ENCODE measurements at places on chromosomes 4 and X.

DNA sequence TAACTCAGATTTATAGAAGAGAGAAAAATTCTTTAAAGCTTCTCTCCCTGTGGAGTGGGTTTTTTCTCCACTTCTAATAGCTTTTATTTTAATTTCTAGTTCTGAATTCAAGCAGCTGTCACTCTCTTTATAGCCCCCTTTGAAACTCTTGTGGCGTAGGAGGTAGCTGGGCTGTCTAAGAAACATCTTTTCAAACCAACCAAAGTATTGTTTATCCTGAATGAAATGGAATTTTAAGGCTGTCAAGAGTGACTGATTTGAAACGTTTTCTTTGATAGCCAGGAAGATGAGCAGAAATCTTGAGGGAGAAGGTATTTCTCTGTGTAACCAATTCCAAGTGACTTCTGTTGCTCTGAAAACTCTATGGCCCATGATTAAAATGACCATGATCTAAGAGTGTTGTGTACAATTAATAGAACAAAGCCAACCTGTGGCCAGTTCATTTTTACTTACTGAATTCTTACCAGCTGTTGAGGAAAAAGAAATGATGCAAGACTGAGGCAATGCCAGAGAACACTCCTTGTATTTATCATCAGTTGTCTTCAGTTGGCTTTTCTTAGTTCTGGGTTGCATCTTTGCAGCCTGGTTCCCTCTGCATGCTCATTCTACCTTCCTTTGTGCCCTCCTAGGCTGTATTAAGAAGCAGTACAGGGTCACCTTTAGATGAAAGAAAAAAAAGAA, 298.4 kb downstream of the ARHGAP10 start:
- H3K27me3 ChIP-seq = no peaks in the 10 kb centered on the region
- peaks cover 26% of the 10 kb centered on the region for H3K4me1 ChIP-seq
- DNase-seq = no peak
- no peak overlapping the region for H3K4me3 ChIP-seq
- H3K27ac ChIP-seq = 0 out of 2 replicates have a peak overlapping the region, but pooled peaks have one; percentile 33
- no peaks in the 10 kb centered on the region for H3K36me3 ChIP-seq

- no peak overlapping the region for H3K27ac ChIP-seq
- H3K4me3 ChIP-seq = no peak overlapping the region
- peaks cover 20% of the 10 kb centered on the region for H3K4me1 ChIP-seq
- no peaks in the 10 kb centered on the region for H3K27me3 ChIP-seq
Measured at GRCh38 chrX:14032406-14032805, 2.7 kb upstream of the GEMIN8 start.

- H3K36me3 ChIP-seq = no peaks in the 10 kb centered on the region
- no peak for DNase-seq
- H3K27me3 ChIP-seq = peaks cover 24% of the 10 kb centered on the region
- H3K4me3 ChIP-seq = no peak overlapping the region
- H3K27ac ChIP-seq = no peak overlapping the region
Measured at GRCh38 chr4:111800551-111800950, 344.7 kb upstream of the FAM241A start.

- no peaks in the 10 kb centered on the region for H3K27me3 ChIP-seq
- DNase-seq = no peak
- no peak overlapping the region for H3K4me3 ChIP-seq
- H3K27ac ChIP-seq = peak overlapping the region; percentile 73
- H3K4me1 ChIP-seq = peaks cover 33% of the 10 kb centered on the region
Measured at GRCh38 chr4:153275380-153276276, 68.9 kb upstream of the MND1 start.

- no peaks in the 10 kb centered on the region for H3K36me3 ChIP-seq
- peak overlapping the region; percentile 15 for H3K27ac ChIP-seq
- no peak for DNase-seq
Measured at GRCh38 chr4:101103381-101104142, 243.8 kb downstream of the PPP3CA start.

DNA sequence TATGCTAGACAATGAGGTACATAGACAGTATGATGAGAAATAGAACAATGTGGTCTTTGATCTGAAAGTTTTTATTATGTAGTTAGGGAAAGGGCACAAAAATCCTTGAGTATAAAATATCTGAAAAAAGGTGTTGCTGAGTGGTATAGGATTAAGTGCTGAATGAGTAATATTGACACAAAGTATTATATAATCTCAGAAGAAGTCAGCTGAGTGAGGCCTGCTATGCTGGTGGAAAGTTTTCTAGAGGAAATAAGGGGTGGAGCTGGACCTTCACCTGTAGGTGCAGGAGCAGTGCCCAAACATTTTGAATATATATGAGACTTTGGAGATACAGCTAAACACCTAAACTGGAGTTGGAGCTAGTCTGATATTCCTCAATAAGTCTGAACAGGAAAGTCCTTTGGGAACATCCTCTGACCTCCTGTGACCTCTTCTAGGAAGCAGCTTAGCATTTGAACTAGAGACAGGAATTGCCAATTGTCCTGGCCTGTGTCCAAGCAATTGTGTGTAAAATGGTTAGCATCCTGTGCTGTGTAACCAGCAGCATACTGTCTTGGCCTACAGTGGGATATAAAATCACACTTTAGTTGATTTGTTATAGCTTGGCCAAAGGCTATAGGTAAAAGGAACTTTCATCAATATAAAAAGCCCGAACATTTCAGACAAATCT, 285.3 kb downstream of the ANKRD50 start:
- DNase-seq = no peak
- no peak overlapping the region for H3K4me3 ChIP-seq
- no peaks in the 10 kb centered on the region for H3K36me3 ChIP-seq

- H3K4me3 ChIP-seq = no peak overlapping the region
- no peaks in the 10 kb centered on the region for H3K27me3 ChIP-seq
- H3K4me1 ChIP-seq = 0 out of 2 replicates have a peak, but pooled peaks cover 2% of the 10 kb centered on the region
- no peak overlapping the region for H3K27ac ChIP-seq
- H3K36me3 ChIP-seq = no peaks in the 10 kb centered on the region
- peak; percentile 34 for DNase-seq
Measured at GRCh38 chrX:154317391-154317995, 21.9 kb downstream of the TKTL1 start.

- H3K36me3 ChIP-seq = no peaks in the 10 kb centered on the region
- peaks cover 46% of the 10 kb centered on the region for H3K4me1 ChIP-seq
- no peak for DNase-seq
- H3K27me3 ChIP-seq = peaks cover 26% of the 10 kb centered on the region
Measured at GRCh38 chr4:74930162-74930561, 2.8 kb upstream of the PARM1 start.

- no peak for DNase-seq
- peaks cover 2% of the 10 kb centered on the region for H3K36me3 ChIP-seq
- peaks cover 24% of the 10 kb centered on the region for H3K4me1 ChIP-seq
Measured at GRCh38 chrX:56764975-56765791, 36.1 kb downstream of the NBDY start.

DNA sequence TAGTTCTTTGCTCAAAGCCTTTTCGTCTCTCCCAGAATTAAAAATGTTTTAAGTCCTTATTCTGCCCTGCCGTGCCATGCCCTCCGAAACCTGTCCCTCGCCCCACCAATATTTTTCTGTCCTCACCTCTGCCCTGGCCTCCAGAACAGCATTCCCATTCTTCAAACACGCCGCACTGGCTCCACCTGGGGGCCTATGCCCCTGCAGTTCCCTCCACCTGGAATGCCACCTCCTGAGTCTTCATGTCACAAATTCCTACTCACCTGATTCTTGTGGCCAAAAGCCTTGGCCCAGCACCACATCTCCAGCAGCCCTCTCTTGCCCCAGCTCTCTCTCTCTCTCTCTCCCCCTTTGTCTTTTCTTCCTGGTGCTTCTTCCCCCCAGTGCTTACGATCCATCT, 91.6 kb downstream of the APBB2 start:
- H3K4me1 ChIP-seq = peaks cover 54% of the 10 kb centered on the region
- no peaks in the 10 kb centered on the region for H3K27me3 ChIP-seq
- H3K4me3 ChIP-seq = no peak overlapping the region
- peak; percentile 60 for DNase-seq
- H3K27ac ChIP-seq = peak overlapping the region; percentile 75

GRCh38 chr4:40275065-40275730, 59.9 kb upstream of the CHRNA9 start:
- H3K36me3 ChIP-seq = no peaks in the 10 kb centered on the region
- H3K4me3 ChIP-seq = no peak overlapping the region
- no peak for DNase-seq
- H3K4me1 ChIP-seq = peaks cover 5% of the 10 kb centered on the region

DNA sequence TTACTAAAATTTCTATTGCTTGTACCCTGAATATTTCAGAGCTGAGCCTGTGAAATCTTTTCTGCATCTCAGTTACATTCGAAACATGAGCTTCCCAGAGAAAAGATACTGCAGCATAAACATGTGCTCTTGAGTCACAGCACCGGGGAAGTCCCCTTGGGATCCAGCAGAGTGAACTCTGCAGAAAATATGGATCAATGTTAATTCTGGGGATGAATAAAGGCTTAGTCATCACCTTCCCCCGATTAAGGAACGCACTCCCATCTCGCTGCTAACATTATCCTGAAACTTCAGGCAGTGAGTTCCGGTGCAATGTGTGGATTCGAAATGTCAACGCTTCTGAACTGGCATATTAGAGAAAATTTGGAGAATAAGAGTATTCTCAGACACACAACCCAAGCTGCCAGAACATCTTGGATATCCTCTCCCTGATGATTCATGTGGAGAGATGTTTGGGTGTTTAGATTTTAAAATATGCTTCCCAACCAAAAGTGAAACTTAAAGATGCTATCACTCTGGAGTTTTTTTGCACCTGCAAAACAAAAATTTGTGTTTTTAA, 90.8 kb downstream of the IRF2 start:
- peaks cover 69% of the 10 kb centered on the region for H3K4me1 ChIP-seq
- H3K36me3 ChIP-seq = peaks cover 10% of the 10 kb centered on the region
- DNase-seq = no peak
- H3K27ac ChIP-seq = 0 out of 2 replicates have a peak overlapping the region, but pooled peaks have one; percentile 48
- H3K4me3 ChIP-seq = no peak overlapping the region
- H3K27me3 ChIP-seq = no peaks in the 10 kb centered on the region

DNA sequence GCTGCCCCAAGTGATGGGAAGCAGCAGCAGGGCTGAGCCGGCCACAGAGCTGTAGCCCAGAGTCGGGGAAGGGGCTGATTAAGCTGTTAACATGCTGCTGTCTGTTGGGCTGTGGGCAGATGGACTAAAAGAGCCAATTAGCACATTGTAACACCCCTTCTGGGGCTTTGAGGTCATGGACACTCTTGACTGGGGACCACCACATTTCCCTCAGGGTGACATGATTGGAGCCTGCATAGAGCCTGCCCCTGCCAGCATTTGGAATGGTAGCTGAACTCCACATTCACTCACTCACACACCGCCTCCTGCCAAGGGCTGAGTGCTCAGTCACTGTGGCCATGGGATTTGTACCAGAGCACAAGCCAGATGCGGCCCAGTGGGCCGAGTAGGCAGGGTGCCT, 646.9 kb downstream of the FAT4 start:
- H3K4me1 ChIP-seq = no peaks in the 10 kb centered on the region
- DNase-seq = no peak
- H3K27ac ChIP-seq = no peak overlapping the region
- no peaks in the 10 kb centered on the region for H3K27me3 ChIP-seq
- no peaks in the 10 kb centered on the region for H3K36me3 ChIP-seq
- H3K4me3 ChIP-seq = no peak overlapping the region

DNA sequence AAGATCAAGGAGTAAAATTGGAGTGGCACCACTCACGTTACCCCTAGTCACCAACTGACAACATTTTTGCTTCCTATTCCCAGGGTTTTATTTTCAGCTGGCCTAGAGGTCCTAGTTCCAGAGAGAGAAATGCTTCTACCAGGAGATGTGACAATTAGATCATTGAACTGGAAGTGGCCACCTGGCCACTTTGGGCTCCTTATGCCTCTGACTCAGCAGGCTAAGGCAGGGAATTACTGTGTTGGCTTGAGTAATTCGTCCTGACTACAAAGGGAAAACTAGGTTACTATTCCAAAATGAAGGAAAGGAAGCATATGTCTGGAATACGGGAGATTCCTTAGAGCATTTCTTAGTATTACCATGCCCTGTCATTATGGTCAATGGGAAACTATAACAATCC, 831.6 kb upstream of the NDST4 start:
- H3K36me3 ChIP-seq = peaks cover 22% of the 10 kb centered on the region
- peaks cover 12% of the 10 kb centered on the region for H3K4me1 ChIP-seq
- H3K4me3 ChIP-seq = no peak overlapping the region
- no peak for DNase-seq

- H3K4me3 ChIP-seq = no peak overlapping the region
- no peaks in the 10 kb centered on the region for H3K27me3 ChIP-seq
- no peak overlapping the region for H3K27ac ChIP-seq
- no peak for DNase-seq
- H3K4me1 ChIP-seq = peaks cover 43% of the 10 kb centered on the region
Measured at GRCh38 chr4:159543831-159544230, 441.0 kb downstream of the RAPGEF2 start.

GRCh38 chrX:76148041-76148665, 24.7 kb upstream of the PBDC1 start:
- H3K27me3 ChIP-seq = no peaks in the 10 kb centered on the region
- no peak for DNase-seq
- H3K4me3 ChIP-seq = peak overlapping the region; percentile 68
- peak overlapping the region; percentile 96 for H3K27ac ChIP-seq

GRCh38 chrX:40150503-40150902, 52.7 kb upstream of the BCOR start:
- H3K36me3 ChIP-seq = no peaks in the 10 kb centered on the region
- no peak for DNase-seq
- H3K4me1 ChIP-seq = peaks cover 37% of the 10 kb centered on the region
- no peak overlapping the region for H3K27ac ChIP-seq
- H3K4me3 ChIP-seq = no peak overlapping the region
- peaks cover 52% of the 10 kb centered on the region for H3K27me3 ChIP-seq

DNA sequence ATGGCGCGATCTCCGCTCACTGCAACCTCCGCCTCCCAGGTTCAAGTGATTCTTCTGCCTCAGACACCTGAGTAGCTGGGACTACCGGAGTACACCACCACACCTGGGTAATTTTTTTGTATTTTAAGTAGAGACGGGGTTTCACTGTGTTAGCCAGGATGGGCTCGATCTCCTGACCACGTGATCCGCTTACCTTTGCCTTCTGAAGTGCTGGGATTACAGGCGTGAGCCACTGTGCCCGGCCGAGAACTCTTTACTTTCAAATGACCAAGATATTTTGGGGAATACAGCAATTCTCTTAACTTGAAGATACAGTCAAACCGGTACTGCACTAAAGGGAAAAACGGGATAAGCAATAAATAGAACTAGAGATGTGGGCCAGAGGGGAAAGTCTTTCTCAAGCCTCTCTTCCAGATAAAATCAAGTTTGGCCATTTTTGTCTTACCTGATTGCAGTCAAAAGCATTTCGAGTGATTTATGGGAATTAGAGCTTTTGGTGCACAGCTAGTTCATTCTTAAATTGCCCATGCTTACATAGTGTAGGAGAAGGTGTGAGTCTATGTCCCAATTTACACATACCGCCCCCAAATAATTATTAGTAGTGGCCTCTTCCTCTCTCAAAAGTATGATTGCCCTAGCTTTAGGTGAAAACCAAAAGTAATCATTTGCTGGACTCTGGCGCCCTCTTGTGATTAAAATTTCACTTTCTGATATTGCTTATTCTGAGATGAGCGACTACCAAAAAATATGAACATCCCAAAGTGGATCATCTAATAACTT, 53.2 kb upstream of the ABCG2 start:
- H3K27ac ChIP-seq = peak overlapping the region; percentile 25
- H3K36me3 ChIP-seq = no peaks in the 10 kb centered on the region
- peaks cover 2% of the 10 kb centered on the region for H3K4me1 ChIP-seq
- H3K4me3 ChIP-seq = no peak overlapping the region
- H3K27me3 ChIP-seq = no peaks in the 10 kb centered on the region

All from WTC11 (cell line).